Thyroid gland (tissue), 4 donors: ENCODE measurements at places on chromosomes 2 and 18. TPM values are rescaled to one million over a fixed set of nuclear protein-coding genes. Genes with fewer than 3 reads are reported as not detected.

FBXO36 gene
- total RNA-seq = 17.9 TPM

PARD6G gene
- 33.3 TPM for total RNA-seq

GRCh38 chr2:181174611-181175580 lies 194.5 kb downstream of the UBE2E3 start:
- no peak overlapping the region for H3K27ac ChIP-seq
- H3K4me1 ChIP-seq = no peaks in the 10 kb centered on the region
- no peaks in the 10 kb centered on the region for H3K27me3 ChIP-seq

GRCh38 chr18:23266717-23267446 lies 131.6 kb downstream of the CABLES1 start:
- H3K36me3 ChIP-seq = no peaks in the 10 kb centered on the region
- no peaks in the 10 kb centered on the region for H3K27me3 ChIP-seq
- DNase-seq = no peak
- H3K4me1 ChIP-seq = no peaks in the 10 kb centered on the region
- no peak overlapping the region for H3K27ac ChIP-seq

DNA sequence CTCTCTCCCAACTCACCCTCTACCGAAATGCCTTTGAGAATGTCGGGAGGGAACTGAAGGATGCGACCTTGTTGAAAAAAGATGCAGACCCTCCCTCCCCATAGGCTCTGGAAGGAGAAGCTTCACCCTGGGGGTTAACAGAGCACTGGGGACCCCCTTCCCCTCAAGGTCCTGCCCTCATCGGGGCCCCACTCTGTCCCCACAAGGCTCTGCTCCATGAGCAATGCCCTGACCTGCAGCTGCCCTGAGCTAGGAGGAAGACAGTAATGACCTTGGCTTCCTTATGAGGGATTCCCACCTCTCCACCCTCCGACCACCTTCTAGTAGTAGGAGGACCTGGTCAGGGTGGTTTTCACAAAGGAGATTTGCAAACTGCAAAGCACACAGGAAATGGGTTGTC lies 44.4 kb upstream of the HPCAL1 start:
- no peak overlapping the region for H3K27ac ChIP-seq
- no peak overlapping the region for H3K4me3 ChIP-seq
- no peaks in the 10 kb centered on the region for H3K36me3 ChIP-seq
- H3K4me1 ChIP-seq = no peaks in the 10 kb centered on the region

DNA sequence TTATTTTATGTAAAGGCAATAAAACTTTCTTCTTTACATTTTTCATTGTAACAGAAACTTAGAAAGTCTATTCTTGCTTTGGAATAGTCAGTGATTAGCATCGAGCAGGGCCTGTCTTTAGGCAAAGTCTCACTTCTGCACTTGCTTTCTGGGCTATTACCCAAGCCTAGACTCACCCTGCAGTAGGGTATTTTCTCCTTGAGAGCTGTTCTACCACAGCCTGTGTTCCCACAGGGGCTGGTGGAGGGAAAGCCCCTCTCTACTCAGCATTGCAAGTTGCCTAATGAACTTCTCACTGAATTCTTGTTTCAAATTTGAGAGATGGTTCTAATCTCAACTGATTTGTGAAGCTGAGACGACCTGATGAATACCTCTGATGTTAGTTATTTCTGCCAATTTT lies 111.7 kb upstream of the KLHL14 start:
- no peak overlapping the region for H3K4me3 ChIP-seq
- peaks cover 7% of the 10 kb centered on the region for H3K4me1 ChIP-seq
- DNase-seq = no peak
- no peaks in the 10 kb centered on the region for H3K36me3 ChIP-seq
